ENCODE measurements at places on chromosomes 2 and 18.

- DNase-seq, result no peak
Observed at GRCh38 chr2:10166676-10167292, 44.2 kb downstream of the RRM2 start.

- peak; percentile 89 for DNase-seq
Observed at GRCh38 chr2:85707304-85707703, 13.1 kb downstream of the GNLY start.

DNA sequence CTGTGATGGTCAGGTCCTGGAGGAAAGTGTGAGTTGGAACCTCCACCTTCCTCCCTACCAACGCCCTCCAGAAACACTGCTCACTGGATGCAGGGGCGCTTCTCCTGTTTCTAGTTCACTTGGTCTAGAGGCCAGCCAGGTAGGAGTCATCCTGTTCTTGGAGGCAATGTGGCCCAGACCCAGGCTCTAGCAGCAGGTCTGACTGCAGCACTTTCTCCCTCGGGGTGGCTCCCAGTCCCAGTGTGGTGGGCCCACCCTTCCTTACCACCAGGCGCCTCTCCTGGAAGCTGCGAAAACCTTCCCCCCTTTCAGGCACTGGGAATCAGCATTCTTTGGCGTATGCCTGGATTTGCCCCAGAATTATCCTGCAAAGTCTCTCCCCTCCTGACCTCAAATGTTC lies 292.8 kb downstream of the SOX11 start:
- no peak for DNase-seq

GRCh38 chr18:73824671-73825070 lies 323.0 kb downstream of the FBXO15 start:
- DNase-seq, result no peak

GRCh38 chr18:57921708-57922107 lies 118.6 kb upstream of the ATP8B1 start:
- peak; percentile 27 for DNase-seq

DNA sequence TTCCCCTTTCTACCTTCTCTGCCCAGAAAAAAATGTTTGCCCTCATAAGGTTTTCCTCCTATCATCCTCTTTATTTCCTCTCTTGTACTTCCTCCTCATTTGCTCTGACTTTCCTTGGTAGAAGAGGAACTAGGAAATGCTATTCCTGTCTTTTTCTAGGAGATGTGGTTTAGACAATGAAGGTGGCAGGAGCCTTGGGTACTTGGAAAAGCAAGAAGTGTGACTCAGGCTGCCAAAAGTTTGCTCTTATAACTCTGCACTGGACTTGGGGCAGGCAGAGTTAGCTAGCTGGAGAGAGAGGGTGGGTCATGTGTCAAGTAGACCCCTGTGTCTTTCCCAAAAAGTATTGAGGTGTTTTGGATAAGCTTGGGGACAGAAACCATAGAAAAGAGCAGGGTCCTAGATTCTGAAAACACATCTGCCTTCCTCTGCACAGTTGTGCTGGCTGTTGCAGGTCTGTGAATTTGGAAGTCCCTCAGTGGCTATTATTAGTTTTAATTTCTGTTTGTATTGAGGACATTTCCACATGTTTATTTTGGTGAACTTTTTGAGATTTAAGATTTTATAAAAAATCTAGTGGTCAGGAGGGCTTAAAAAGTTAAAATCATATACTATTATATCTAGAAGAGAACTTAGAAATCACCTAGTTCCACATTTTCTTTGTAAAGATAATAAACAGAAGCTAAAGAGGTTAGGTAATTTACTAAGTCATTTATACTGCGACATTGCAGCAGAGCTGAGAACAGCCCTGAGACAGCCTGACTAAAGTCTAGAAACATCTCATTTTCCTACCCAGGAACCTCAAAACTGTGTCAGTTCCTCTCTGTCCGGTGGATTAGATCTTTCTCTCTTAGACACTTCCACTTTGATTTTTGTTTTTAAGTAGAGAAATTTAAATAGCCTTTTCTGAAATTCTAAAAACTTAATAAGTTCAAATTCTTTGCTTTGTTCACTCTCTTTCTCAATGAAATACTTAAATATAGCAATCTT lies 16.0 kb downstream of the INSIG2 start:
- no peak for DNase-seq

DNA sequence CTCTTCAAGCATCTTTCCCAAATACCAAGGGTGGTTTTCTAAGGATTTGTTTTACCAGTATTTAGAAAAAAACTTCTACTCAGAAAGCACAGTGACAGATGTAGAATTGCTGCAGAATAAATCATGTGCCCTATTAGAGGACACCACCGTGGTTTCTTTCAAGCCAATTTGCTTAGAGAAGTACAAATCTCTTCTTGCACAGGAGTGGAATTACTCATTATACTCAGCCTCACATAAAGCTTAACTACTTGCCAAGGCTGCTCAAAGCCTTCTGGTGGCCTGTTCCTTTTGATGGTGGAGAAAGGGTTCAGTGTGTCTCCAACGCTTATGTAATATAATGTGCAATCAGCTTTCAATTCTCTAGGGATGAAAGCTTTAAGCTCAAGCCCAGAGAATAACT lies 66.5 kb upstream of the CTNNA2 start:
- no peak for DNase-seq

GRCh38 chr2:101758001-101758400 lies 60.5 kb downstream of the MAP4K4 start:
- no peak for DNase-seq

DNA sequence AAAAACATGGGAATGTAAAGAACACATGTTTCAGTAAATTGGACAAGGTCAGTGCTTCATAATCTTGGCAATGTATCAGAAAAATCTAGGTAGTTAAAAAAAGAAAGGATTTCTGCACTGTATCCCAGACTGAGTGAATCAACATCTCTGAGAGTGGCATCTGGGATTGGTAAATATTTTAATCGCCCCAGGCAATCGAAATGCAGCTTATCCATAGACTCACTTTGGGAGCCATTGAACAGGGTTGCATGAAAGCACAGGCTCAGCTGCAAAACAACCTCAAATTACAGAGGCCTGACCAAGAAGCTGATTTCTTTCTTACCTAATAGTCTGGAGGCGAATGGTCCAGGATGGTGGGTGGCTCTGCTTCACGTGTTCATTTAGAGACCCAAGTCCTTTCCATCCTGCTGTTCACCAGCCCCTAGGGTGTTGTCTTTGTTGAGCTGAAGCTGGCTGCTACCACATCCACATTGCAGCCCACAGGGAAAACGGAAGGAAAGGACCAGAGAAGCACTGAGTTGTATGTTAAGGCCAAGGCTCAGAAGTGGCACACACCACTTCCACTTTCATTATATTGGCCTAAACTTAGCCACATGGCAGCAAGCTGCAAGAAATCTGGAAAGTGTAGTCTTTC lies 59.0 kb downstream of the MOGAT1 start:
- no peak for DNase-seq

GRCh38 chr2:54065411-54065810 lies 50.0 kb upstream of the ACYP2 start:
- no peak for DNase-seq

DNA sequence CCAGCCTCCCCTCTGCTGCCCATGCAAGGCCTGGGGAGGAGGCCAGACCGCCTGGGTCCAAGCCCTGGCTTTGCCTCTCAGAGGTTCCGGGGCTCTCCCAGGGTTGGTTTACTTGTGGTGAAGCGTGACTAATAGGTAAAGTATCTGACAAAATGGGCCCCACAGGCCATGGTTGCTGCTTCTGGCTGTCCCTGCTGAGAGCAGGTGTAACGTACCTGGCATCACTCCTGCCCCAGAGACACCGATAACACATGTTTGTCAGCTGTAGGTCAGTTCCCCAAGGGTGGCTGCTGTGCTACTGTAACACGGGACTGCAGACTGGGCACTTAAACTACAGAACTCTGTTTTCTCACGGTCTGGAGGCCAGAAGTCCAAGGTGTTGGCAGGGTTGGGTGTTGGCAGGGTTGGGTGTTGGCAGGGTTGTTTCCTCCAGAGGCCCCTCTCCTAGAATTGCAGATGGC lies 34.1 kb downstream of the ODC1 start:
- peak; percentile 72 for DNase-seq

DNA sequence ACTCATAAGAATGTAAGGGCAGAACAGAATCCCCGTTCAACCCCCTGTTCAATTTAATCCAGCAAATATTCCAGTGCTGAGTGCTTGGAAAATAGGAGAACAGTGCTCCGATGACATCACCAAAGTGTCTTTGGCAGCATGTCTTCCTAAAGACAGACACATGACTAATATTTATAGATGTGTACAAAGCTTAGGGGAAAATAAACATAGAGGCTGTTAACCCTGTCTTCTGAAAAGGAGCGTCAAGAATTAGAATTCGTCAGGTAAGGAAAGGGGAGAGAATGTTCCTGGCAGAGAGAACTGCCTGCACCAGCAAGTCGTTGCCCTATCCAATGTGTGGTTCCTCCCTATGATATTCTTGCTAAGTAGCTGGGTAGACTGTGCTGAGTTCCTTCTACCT lies 72.7 kb downstream of the PLB1 start:
- no peak for DNase-seq

DNA sequence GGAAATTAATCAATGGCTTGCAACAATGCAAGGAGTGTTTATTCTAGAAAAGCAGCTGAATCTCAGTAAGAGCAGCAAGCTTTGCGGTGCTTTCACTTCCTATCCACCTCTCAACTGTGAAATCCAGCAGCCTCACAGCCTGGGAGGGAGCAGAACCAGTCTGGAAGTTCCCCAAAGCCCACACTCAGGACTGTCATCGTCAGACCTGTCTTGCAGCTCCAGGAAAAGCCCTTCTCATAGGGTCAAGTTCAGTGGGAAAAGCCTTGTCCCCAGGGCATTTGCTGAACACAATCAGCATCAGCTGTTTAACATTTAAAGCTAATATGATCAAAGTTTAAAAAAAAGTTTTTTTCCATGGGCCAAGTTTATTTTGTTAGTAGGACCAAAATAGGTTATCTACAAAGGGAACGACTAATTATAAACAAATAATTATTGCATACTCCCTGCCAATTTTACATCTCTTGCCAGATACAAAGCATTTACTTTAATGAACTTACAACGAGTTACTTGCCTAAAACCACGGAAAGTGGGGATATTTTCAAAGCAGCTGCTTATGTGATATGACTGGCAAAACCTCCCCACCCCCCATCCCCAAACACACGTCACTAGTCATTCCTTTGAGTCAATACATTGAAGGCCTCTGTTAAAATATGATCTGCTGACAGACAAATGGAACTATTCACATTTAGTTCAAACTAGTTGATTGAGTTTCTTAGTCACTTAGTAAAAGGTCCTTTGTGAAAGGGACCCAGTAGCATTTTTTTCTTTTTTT lies 36.8 kb downstream of the PARD6G start:
- DNase-seq, result no peak

- DNase-seq, result no peak
Observed at GRCh38 chr2:122255924-122256323, 500.5 kb downstream of the TSN start.

- DNase-seq, result no peak
Observed at GRCh38 chr2:10223471-10223870, 79.2 kb upstream of the HPCAL1 start.

DNA sequence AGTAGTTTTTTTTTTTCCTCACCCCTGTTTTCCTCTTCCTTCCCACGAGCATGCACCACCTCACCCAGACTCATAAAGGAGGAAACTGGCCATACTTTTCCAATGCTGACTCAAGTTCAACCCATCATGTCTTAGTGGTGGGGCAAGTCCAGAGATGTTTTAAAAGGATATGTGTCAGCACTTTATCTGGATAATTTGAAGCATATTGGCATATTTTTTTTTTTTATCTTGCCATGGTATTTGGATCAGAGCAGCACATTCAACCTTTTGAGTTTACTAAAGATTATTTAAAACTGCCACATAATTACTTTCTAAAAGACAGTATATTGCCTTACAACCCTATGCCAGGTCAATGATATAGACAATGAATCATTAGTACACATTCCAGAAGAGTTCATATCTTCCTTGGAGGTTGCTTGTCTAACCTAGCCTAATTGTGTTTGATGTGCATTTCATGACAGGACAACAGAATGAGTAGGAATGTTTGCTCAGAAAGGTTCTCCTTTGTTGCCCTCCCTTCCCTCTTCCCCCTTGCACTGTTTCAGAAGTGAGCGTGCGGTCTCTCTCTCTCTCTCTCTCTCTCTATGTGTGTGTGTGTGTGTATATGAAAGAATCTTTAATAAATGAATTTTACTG lies 950.7 kb upstream of the FAM98A start:
- DNase-seq, result no peak

DNA sequence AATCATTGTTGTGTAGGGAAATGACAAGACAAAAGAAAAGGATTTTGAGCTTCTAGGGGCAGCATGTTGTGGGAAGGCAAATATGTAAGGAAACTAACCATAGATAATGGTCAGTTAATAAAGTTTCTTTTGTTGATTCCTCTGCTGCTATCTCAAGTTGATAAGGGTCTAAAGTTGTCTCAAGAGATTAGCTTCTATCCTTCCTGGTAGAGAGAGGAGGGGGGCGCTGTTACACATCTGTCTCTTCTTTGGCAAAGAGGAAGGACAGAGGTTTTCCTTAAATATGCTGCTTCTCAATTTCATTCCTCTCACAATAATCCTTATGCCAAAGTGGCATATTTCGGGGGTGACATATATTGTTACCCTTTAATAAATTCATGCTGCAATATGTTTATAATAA lies 944.0 kb downstream of the DPP10 start:
- DNase-seq, result no peak

DNA sequence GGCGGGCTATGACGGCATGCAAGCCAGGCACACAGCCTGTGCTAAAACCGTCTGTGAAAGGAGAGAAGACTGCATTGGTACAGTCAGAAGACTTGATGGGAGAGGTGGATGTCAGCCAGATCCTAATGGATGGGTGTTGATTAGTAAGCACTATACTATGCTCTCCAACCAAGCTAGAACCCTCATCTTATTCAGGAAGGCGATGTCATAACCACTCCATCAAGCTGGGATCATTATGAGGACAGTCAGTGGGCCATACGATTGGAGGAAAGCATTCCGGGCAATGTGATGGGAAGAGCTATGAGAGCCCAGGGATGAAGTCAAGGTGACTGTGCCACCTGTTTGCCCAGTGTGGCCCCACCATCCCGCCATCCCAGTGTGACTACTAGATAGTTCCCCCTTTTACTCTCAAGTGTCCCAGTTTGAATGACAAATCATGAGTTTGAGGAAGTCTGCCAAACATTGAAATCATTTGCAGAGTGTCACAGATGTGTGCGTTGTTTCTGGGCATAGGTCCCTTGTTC lies 66.4 kb downstream of the MRPS9 start:
- no peak for DNase-seq

DNA sequence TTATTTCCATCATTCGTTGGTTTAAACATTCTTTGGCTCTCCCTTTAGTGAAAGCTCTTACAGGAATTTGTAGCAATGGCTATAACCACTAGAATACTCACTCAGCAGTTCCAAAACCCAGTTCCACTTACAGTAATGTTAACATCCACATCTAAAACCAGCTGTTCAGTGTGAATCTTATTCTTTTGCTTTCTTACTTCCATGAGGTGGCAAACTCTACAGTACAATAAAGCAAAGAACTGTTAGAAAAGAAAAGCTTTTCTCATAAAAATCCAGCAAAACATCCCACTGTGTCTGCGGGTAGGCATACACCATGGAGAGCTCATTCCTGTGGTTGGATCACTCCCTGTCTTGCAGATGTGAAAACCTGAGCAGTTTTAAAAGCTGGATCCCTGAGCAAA lies 147.1 kb downstream of the ARHGAP28 start:
- no peak for DNase-seq

- no peak for DNase-seq
Observed at GRCh38 chr2:85611217-85611704, 605 bp downstream of the C2orf68 start.

Measured in RPMI8226 (cell line).